Foreskin fibroblast (primary cell): ENCODE measurements at places on chromosomes 4 and X.
A peak's percentile ranks its signal among the peaks of the same experiment; 100 is the strongest.

- peak; percentile 24 for DNase-seq
Observed at GRCh38 chr4:152696764-152697261, 17.0 kb upstream of the TMEM154 start.

GRCh38 chrX:53795576-53795975, 109.1 kb upstream of the HUWE1 start:
- DNase-seq, result peak; percentile 24

DNA sequence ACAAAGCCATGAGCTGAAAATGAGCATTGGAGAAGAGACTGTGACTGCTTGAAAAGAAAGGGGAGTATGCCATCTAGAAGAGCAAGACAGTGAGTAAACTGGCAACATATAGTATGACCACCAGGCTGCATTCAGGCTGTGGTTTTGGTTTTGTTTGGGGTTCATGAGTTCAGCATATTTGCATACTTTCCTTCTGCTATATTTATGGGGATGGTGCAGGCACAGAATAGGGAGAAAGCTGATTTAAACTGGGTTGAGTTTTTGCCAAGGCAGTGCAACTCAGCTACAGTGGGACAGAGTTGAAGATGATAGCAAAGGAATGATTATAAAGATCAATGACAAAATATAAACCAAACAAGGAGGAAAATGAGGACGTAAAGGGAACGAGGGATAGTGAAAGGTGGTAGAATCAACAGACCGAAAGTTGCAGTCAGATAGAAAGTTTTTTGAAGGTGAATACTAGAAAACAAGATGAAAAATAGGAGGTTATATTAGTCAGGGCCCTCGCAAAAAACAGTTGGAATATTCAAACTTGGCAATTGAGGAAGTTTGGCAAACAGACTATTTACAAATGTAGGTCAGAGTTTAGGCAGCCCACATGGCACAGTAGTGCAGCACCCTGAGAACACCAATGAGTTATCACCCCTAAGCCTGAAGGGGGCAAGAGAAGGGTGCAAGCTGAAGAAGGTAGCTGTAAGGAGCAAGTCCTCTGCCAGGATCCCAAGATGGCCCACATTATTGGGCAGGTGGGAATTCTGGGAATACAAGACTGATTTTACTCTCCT, 114.8 kb upstream of the MAP9 start:
- DNase-seq, result no peak

- peak; percentile 64 for DNase-seq
Observed at GRCh38 chr4:157992038-157992705, 180.7 kb downstream of the GASK1B start.

DNA sequence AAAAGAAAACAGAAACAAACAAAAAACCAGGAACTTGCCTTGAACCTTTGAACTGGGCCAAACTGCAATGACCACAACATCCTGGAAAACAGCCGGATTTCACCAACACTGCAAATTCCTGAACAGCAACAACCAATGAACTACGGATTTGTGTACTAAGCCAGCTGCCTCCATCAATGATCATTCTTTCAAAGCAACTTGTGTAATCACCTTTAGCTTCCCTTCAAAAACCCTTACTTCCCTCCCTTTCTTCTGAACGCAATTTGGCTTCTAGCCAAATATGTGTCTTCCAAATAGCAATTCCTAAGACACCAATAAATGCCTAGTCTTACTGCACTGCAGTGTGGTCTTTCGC, 98.5 kb upstream of the FAM47C start:
- no peak for DNase-seq
